Esophagus mucosa (tissue), 1 donor: ENCODE measurements at places on chromosomes 7 and 10.

GRCh38 chr10:100930368-100930767 is 17.6 kb downstream of the SLF2 start:
- ATAC-seq = no peak

DNA sequence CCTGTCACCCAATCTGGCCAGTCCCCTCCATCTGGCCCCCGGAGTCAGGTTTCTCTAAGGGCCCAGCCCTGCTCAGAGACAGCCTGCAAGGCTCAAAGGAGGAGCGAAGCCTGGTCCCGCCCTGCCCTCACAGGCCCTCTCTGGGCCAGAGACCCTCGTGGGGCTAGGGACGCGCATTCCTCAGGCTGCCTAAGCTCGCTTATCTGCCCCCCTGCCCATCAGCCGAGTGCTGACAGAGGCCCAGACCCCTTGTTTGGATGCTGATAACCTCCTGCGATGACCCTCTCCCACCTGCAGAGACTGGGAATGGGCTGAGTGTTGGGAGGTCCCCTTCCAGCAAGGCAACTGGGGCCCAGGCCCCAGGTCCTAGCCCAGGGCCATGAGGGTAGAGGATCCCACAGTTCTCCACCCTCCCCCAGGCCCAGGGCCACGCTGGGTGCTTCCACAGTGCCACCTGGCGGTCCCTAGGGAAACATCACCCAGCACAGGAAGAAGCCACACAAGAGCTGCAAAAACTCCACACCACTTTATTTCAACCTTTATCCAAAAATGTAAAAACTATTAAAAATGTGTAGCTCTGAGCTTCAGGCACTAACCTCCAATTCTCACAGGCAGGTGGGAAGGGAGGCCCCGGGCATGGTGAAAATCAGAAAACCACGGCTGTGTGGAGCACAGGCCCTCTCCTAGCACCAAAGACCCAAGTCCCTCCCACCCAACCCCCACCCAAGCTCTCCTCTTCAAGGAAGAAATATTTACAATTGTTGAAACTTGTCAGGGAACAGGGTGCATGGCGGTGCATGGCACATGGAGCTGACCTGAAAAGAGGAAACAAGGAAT is 2.2 kb downstream of the NPM3 start:
- peak; percentile 56 for ATAC-seq

DNA sequence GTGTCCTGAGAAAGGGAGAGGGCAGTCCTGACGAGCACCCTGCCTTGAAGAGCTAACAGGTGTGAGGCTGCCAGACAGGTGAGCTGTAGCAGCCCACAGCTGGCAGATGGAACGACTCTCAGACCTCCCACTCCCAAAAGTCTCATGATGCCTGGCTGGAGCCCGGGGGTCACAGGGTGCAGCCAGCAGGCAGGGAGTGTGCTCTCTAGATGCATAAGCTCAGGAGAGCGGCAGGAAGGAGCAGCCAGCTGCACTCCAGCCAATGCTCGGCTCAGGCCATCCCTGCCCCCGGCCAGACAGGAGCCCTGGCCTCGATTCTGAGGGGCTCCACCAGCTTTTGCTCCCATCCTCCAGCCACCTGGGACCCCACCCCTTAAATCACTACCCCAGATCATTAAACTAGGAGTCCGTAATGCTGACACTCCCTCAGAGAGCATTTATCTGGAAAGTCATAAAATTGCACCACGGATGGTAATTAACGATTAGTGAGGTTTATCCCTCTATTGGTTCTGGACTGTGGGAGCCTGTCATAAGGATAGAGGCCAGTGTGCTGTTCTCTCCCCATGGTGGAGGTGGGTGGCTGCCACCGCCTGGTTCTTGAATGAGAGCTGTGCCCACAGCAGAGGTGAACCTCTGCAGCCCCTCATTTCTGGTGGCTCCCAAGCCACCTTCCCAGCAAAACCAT is 63.5 kb upstream of the ZMIZ1 start:
- ATAC-seq = no peak

DNA sequence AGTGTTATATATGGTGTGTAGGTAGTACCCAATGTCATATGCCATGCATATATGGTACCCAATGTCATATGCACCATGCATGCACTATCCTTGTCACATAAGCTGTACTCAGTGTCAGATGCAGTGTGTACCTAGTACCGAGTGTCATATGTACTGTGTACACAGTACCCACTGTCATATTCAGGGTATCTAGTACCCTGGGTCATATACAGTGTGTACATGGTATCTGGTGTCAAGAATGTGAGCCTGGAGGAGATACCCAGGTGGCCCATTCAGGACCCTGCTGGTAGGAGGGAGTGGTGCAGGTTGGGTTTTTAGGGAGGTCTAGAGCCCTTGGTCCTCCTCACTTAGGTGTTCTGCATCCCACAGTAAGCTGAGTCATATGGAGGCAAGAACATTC is 1.8 kb downstream of the ZMYND11 start:
- ATAC-seq = peak; percentile 5

GRCh38 chr10:74343804-74344203 is 192.8 kb downstream of the ADK start:
- ATAC-seq = no peak

DNA sequence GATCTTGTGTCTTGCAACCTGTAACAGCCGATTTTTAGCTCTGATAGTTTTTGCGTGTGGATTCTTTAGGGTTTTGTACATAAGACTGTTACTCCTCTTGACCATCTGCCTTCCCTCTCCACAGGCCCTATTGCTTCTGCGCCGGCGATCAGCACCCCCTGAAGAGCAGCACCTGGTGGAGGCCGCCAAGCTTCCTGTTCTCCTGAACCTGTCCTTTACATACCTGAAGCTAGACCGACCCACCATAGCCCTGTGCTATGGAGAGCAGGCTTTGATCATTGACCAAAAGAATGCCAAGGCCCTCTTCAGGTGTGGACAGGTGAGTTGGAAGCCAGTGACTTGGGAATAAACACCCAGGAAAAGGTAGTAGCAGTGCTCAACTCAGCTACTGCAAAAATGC is 12.6 kb downstream of the FKBP6 start:
- no peak for ATAC-seq

GRCh38 chr10:123995461-123996131 is 97.8 kb downstream of the CHST15 start:
- peak; percentile 61 for ATAC-seq
